Osteoblast (primary cell): ENCODE measurements at places on chromosomes 5 and 9. TPM values are rescaled to one million over a fixed set of nuclear protein-coding genes. Genes with fewer than 3 reads are reported as not detected.

DNA sequence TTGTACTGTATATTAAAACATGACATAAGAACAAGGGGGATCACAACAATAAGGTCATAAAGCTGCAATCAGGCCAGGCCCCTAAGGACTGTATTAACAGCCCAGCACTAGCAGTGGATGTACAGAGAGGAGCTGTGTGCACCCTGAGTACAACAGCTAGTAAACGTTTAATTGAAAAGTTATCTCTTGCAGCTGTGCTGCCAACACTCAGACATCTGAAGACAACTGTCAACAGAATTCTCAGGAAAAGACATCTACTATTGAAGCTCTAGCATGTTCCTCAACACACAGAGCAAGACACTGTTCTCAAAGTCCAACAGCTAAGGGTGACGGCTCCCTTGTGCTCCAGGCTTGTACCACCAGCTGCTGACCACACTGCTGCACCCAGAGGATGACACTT, 199.6 kb downstream of the DCP2 start:
- DNase-seq = no peak

DNA sequence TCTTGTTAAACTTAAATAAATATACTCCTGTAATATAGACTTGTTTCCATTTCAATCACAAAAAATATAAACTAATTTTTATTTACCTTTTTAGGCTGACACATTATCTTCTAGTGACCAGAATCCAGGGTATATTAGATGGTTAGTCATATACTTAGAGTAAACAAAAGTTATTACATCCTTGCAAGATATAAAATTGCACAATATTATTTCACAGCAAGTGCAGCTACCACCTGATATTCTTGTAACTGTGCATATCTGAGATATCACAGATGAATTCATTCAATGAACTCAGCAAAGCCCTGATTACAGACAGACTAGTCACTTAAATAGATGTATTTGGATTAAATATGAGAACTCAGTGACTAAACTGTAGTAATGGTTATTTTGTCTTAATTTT, 25.6 kb upstream of the ARRDC3 start:
- DNase-seq = no peak

DNA sequence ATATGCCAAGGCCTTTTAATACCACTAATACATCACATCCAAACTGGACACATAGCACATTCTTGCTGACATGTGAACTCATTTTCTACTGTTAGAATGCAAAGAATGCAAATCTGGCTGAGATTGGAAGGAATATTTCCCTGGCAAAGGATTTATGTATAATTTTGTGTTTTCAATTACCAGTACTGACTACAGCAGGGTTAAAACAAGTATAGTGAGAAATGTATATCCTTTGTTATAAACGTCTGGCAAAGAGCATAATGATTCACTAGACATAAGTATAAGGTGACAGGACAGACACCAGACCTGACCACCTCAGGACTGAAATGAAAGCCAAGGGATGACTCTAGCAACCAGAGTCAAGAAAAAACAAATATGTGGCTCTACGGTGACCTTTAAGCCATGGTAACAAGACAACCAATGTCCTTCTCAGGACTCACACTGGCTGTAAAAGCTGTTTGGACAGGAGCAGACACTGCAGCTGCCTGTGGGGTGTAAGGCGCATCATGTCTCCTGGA, 95.0 kb downstream of the MRPS27 start:
- peak; percentile 79 for DNase-seq

DNA sequence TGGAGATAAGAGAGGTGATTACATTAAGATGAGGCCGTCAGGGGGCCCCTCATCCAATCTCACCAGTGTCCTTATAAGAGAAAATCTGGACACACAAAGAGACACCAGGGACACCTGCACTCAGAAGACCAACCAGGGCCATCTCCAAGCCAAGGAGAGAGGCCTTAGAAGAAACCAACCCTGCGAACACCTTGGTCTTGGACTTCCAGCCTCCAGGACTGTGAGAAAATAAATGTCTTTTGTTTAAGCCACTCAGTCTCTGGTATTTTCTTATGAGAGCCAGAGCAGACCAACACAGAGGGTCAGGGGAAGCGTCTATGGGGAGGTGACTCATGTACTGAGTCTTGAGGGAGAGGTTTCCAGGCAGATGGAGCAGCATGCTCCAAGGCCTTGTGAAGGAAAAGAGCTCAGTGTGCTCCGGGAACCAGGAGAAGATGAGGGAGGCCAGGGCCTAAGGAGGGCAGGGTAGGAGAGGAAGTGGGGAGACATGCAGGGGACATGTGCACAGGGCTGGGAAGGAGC, 5.4 kb downstream of the PHYKPL start:
- peak; percentile 97 for DNase-seq

GRCh38 chr5:140221697-140222223, 46.8 kb downstream of the CYSTM1 start:
- peak; percentile 69 for DNase-seq

- DNase-seq = peak; percentile 31
These were observed 39.6 kb downstream of the PDCD1LG2 start for GRCh38 chr9:5549658-5550650.

GRCh38 chr5:6212244-6212643, 166.1 kb downstream of the MED10 start:
- DNase-seq = no peak

DNA sequence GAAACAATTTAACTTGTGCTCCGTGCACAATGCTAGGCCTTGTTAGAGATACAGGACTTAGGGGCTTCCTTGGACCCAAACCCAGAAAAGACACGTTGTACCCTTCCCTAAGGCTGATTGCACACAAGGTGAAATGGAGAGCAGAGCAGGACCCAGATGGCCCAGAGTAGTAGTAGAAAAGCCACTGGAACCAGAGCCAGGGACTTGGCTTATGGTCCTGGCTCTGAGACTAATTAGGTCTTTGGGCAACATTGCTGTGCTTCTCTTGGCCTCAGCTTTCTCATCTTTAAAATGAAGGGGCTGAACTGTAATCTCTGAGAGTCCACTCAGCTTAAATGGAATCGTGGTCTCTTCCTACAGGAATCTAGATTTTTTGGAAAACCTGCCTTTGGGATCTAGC, 42.3 kb downstream of the EBF1 start:
- DNase-seq = no peak

DNA sequence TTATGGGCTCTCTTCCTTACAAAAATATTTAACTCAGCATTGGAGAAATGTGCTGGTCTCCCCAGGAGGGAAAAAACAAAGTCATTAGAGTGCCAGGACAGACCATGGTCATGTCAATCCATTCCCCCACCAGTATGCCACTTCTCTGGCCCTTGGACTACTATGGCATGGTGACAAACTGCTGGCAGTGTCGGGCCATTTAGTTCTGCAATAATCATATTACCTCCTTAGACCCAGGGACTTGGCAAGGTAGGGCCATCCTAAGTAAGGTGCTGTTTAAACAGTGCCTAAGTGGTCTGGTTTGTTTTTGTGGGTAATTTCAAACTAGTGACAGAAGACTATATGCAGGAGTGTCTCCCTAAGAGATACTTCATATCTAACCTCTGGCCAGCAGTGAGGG, 177.8 kb upstream of the STK32A start:
- DNase-seq = no peak

DNA sequence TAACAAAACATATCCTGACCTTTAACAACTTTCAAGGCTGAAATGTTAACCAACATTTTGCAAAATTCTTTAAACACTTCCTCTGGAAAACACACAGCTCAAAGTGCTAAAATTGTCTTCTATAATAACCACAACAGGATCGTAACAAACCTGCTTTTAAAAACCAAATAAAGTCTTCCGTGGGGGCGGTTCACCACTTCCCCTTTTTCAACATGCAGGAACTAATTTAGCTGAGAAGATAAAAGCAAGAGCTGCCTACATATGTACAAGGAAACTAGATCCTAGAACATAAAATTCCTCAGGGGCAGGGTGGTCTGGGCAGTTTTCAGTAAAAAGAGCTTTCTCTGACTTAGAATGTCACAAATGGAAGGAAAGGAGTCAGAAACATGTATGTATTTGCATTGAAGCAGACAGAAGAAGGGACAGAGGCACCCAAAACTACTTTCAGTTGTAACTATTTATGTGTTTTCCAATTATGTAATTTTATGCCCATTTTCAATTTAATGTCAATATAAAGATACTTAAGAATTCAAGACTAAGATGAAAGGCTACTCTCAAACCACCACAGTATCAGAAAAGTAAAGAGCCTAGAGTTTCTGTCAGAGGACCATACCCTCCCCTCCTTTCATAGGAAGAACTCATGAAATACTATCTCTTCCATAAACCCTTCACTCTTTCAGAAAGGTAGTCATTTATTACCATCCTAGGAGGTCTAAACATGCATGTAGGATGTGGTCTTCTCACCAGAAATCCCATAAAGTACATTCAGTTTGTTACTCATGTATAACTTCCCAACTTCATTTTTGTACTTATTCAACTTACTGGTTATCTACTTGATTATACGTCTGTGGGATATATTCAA, 185.9 kb upstream of the RASA1 start:
- DNase-seq = no peak

DNA sequence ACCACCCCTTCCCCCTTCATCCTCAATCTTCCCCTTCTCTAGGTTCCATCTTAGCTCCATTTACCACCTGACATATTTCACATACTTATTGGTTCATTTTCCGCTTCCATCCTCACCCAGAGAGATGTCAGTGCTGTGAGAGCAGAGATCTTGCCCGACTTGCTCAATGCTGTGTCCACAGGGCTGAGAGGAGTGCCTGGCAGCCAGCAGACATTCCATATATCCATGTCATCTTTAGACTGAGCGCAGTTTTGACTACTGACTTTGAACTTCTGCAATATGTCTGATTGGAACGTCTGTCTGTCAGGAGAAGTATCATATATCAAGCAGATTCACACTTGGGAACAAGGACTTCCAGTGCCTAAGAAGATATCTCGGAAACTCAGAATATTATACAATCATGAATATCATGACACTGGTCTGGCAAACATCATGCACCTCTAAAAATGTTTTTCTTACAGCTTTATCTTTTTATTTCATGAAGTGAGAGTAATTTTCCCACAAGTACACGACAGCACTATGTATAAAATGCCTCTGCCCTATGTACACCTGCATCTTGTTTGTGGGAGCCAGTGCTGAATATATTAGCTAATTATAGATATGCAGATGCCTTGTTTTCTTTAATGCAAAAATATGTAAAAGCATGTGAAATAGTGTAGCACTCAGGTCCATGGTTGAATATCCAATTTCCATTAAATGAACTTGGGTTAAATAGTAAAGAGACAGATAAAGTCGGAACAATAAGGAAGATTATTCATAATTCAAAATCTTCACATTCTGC, 454.0 kb upstream of the DAP start:
- no peak for DNase-seq

GRCh38 chr5:103094737-103095136, 25.2 kb downstream of the GIN1 start:
- DNase-seq = no peak

Gene STPG3
- 0.36 TPM in 1 of 2 replicates, not detected in the other for total RNA-seq

Gene PCDHB2
- 1.2 and 1.4 TPM in 2 replicates for total RNA-seq

Gene ABCA1
- total RNA-seq = 50.1 and 73.1 TPM in 2 replicates

Gene SHROOM1
- total RNA-seq = 4.7 and 6.2 TPM in 2 replicates

Gene ITGA2
- total RNA-seq = 2.7 and 2.9 TPM in 2 replicates

Gene TAF1L
- total RNA-seq = not detected in 2 replicates
